ENCODE measurements at places on chromosomes 6 and 20.

DNA sequence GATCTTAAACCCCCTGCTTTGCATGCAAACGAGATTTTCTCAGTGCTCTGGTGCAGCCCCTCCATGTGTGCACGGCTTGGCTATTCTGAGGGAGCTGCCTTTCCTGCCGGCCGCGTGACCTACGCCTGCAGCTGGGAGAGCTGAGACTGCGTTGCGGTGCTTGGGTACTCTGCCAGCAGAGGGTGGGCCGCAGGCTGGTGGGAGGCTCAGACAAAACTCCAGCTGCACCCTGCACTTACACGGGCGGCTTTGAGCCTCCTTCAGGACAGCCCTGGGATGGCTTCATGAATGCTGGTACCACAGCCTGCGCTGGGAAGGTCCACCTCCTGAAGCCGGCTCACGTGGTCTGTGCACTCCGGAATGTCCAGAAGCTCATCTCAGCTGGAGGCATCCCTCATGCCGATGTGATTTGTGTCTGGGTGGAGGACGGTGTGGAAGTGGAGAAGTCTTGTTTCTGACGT is 223.7 kb downstream of the DLL1 start:
- no peak for DNase-seq

DNA sequence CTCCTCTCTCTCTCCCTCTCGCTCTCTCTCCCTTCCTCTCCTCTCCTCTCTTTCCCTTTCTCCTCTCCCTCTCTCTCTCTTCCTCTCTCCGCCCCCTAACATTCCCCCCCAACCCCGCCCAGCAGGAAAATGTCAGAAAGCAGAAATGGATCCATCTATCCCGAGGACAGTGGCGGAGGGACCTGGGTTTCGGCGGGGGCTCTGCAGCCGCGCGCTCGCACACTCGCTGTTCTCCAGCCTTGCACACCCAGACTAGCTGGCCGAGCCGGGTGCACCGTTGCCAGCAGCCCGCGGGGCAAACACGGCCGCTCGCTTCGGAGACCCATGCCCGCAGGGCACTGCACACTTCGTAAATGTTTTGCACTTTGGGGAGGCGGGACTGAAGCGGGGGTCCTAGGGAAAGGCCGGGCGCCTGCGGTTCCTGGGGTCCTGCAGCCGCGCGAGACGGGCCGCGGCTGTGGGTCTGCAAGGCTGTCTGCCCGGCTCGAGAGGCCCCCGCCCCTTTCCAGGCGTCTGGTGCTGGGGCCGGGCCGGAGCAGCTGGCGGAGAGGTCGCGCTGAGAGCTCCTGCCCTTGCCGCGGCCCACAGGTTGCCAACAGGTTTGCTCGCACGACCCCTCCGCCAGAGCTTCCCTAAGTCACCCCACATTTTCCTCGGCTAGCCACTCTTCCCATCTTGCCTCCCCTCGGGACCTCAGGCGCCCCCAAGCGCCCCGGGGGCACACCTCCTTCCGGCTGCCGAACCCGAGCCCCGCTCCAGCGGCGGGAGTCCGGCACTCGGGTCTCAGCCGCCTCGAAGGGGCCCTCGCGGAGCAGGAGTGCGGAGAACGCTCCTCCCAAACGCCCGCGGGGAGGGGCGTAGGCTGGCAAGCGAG is 818 bp upstream of the MDGA1 start:
- peak; percentile 63 for DNase-seq

GRCh38 chr6:21665110-21665391 is 71.5 kb downstream of the SOX4 start:
- DNase-seq = no peak

- no peak for DNase-seq
These were observed 282.4 kb upstream of the HSF2 start for GRCh38 chr6:122116835-122117627.

- DNase-seq = no peak
These were observed 122.9 kb upstream of the FOXO3 start for GRCh38 chr6:108437821-108438220.

- DNase-seq = peak; percentile 97
These were observed 109.9 kb downstream of the NOL4L start for GRCh38 chr20:32474967-32475811.

GRCh38 chr20:57396984-57397692 is 5.9 kb downstream of the RBM38 start:
- no peak for DNase-seq

DNA sequence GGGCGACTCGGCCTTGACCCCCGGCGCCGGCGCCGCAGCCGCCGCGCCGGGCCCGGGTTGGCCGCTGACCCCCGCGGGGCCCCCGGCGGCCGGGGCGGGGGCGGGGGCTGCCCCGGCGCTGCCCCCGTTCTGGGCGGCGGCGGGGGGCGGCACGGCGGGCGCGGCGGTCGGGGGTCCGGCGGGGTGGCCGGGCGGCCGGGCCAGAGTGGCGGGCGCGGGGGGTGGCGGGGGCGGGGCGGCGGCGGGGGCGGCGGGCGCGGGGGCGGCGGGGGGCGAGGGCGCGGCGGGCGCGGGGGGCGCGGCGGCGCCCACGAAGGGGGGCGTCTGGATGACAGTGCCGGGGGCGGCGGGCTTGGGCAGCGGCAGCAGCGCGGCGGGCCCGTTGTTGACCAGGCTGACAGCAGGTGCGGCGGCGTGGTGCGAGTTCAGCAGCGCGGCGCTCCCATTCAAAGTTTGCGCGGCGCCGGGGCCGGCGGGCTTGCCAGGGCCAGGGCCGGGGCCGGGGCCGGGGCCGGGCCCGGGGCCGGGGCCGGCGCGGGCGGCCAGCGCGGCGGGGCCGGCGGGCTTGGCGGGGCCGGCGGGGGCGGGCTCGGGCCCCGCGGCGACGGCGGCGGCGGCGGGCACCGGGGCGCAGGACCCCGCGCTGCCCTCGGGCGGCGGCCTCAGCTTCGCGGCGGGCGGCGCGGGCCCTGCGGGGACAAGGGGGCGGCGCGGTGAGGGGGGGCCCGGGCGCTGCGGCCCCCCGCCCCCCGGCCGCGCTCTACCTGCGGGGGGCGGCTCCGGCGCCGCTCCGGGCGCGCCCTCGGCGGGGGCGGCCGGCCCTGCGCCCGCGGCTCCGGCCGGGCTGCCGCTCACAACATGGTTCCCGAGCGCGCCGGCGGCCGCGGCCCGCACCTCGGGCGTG is 659 bp downstream of the TAF4 start:
- DNase-seq = no peak

- DNase-seq = no peak
These were observed 881 bp upstream of the MCM3 start for GRCh38 chr6:52285177-52286068.

- DNase-seq = no peak
These were observed 168.6 kb downstream of the RNF144B start for GRCh38 chr6:18555750-18556149.

- no peak for DNase-seq
These were observed 104.4 kb upstream of the FOXP4 start for GRCh38 chr6:41441598-41442351.

GRCh38 chr6:48389146-48390043 is 278.4 kb upstream of the PTCHD4 start:
- DNase-seq = no peak

- DNase-seq = no peak
These were observed 139.3 kb upstream of the SNX9 start for GRCh38 chr6:157683707-157684106.

DNA sequence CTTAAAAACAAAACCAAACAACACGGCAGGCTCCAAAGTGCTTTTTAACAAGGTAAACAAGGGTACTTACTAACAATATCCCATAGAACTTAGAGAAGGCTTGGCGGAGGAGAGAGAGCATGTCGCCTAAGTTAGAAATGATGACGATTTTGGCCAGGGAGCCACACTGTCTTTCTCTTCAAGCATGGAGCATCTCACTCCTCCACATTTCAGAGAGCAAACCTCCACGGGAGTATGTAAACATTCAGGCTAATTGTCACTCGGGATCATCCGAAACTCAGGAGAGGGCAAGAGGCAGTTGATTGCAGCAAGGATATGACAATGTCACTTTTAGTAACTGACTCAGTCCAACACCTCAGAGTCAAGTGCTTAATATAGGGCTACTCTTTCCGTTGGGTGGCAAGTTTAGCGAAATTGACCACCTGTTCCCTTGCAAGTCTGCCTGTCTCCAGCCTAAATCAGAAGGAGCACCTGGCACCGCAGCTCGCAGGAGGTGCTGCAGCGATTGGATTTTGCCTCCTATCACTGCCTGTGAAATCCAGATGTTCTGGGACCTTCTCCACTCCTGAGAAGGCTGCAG is 65.8 kb upstream of the RPS6KA2 start:
- DNase-seq = no peak

GRCh38 chr20:7490288-7490687 is 450.0 kb downstream of the HAO1 start:
- no peak for DNase-seq

DNA sequence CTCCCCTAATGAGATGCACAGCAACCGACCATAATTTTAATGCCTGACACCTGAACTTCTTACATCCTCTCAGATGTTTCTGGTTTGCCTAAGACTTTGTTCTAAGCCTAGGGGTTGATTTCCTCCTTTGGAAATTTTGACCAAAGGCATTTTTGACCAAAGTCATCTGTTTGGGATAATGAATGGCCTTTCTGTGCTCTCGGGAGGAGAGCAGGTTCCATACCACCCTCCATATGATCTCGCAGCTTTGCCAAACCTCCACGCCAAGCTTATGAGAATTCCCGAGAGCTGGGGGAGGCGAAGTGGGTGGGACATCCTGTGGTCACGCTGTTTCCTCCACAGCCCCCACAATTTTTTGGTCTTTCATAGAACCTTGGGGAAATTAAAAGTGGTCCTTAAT is 91.7 kb downstream of the SCML4 start:
- DNase-seq = no peak

DNA sequence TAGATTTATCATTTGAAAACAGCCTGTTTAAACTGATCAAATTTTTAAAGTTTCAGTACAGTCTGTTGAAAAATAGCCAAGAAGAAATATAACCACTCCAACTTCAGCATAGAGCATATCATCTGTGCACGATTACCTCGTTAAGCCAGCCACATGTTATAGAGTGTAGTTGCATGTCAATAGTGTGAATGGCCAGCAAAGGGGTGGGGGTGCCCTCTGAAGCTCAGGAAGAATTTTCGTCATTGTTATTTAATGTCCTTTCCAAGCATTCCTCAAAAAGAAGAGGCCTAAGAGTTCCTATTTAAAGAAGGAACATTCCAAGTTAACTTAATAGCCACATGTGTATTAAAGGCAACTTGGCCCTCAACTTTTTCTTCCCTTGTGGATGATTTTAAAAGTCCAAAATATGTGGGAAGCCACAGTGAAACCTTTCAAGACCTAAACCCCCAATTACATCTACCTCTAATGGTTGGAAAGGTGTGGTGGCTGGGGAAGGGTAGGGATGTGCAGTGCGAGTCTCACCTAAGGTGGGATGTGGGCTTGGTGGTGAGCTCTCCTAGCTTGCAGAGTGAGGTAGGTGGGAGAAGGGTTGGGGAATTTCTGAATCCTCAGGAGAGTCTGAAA is 1.8 kb upstream of the CCN2 start:
- no peak for DNase-seq

DNA sequence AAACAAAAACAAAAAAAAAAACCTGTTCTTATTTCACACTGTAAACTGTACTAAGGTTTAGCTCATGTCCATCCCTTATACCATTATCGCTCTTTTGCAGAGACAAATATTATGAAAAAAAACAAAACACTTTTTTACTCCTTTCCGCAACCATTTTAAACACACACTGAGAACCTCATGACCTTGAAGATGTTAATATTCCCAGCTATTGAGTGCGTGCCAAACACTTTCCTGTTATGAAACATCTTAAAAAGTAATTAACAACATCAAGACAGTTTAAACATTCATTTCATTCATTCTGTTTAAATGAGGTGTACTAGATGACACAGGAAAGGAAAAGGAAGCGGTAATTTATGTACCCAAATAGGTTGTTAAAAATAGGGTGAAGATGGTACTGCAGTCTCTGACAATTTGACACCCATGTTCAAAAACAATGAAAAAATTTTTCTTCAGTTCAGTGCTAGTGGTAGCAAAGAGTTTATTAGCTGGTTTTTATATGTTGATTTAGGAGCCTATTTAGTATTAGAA is 3.9 kb upstream of the ARHGAP18 start:
- no peak for DNase-seq

- no peak for DNase-seq
These were observed 19.9 kb downstream of the PMEPA1 start for GRCh38 chr20:57689745-57690481.

- no peak for DNase-seq
These were observed 42.5 kb downstream of the LYRM2 start for GRCh38 chr6:89596056-89596455.

DNA sequence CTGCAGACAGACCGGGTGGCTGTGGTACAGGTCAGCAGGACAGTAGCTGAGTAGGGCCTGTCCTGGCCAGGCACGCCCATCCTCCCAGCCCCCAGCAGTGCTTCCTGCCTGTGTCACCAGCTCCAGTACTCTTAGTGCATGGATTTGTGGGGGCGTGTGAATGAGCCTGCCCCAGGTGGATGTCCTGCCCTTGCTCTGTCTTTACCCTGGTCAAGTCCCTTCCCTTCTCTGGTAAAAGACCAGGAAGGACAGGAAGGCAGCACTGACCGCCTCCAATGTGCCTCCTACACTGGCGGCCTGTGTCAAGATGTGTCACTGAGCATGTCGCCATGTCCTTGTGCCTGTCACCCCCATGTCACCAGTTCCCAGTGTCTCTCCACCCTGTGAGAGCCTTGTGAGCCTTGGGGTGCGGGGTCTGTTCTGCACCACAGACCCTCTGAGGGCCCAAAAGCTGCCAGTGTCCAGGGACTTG is 11.9 kb downstream of the TEAD3 start:
- peak; percentile 73 for DNase-seq

- DNase-seq = no peak
These were observed 418 bp downstream of the TNXB start for GRCh38 chr6:32108727-32109113.

DNA sequence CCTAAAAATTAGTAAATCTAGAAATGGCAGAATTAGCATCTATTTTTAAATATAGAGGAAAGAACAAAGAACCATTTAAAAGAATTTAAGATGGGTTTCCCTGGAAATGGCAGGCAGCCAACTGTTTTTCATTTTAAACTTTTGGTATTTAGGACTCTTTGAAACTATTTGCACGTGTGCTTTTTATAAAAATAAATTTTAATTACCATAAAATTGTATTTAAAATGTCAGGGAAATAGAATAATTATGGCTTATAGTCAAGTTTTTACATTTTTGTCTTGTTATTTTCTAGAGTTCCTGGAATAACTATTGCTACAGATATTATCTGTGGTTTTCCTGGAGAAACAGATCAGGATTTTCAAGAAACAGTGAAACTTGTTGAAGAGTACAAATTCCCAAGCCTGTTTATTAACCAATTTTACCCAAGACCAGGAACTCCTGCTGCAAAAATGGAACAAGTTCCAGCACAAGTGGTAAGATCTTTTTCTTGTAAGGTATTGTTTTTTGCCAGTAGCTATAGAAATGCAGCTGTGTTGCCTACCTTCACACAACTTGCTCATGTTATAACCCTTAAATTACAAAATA is 528.7 kb upstream of the SOX4 start:
- no peak for DNase-seq

All from SJSA1 (cell line).